ENCODE measurements at places on chromosomes 3 and 15.
A peak's percentile ranks its signal among the peaks of the same experiment; 100 is the strongest.

DNA sequence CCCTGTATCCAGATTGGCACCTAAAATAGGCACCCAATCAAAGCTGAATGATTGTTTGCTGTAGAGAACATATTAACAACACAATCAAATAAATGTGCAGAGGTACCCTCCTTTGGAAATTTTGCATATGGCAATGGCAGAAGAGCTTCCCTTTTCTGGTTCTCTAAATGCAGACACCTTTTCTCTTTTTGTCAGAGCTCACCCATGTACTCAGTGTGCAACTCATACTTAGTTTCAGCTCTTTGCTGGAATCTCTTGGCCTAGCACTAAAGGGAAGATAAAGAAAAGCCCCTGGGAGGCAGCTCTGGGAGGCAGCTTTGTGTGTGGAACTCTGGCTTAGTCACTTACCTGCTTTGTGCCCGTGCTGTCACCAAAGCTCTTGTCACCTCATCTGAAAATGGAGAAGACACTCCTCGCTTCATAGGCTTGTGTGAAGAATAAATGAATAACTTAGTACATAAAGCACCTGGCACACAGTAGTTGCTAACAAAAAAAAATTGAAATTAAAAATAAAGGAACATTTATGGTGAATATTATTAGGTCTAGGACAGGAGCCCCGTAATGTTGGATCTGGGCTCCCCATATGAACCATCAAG is 28.8 kb downstream of the ST6GAL1 start:
- no peak for DNase-seq

GRCh38 chr15:68229386-68230156 is at the start of gene CLN6:
Gene CLN6, minus strand, starts transcription at chr15:68229728. Its CDS starts 144 bp downstream, at chr15:68229584.
- peak; percentile 64 for DNase-seq

DNA sequence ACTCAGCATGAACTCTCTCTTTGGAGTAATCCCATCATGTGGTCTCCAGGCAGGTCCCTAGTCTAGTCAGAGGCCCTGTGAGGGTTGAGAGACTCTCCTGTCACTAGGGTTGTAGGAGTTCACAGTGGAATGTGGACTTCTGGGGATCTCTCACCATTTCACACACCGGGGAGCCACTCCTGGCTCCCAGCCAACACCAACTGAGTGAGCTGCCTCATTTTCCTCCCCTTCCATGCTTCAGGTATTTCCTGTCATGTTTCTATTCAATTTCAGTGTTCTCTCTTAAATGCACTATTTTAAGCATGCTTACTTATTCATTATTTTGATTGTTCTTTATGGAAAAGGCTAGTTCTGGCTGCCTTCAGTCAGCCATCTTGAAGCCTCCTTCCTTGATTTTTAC is 467.5 kb upstream of the ARL6 start:
- no peak for DNase-seq

DNA sequence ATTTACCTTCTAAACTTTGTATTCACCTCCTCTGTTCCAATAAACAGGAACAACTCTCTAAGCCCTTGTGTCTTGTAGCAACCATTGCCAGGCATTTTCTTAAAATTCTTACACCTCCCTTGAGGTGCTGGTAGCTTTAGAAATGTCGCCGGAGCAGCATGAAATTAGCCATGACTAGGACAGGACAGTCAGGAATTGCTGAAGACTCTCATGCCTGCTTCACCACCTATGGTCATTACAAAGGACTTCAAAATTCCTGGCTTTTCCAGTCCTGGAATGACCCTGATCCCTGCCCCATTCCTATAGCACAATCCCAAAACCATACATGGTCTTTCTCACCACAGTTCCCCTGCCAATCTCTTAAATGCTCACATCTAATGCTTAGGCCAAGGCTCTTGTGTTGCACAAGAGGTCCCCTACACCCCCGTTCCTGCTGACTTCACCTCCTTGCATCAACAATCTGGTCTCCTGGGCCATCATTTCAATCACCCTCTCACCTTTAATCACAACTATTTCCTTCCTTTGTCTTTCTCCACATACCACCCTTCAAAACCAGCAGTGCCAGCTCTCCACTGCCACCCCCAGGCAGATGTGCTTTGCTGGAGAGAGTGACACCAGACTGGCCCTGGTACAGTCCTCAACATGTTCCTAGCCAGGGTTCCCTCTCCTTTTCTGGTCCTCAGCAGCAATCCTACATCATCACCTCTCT is 113.2 kb upstream of the TJP1 start:
- DNase-seq: no peak

GRCh38 chr15:51751697-51752683 is 593 bp downstream of the TMOD2 start:
- no peak for DNase-seq

DNA sequence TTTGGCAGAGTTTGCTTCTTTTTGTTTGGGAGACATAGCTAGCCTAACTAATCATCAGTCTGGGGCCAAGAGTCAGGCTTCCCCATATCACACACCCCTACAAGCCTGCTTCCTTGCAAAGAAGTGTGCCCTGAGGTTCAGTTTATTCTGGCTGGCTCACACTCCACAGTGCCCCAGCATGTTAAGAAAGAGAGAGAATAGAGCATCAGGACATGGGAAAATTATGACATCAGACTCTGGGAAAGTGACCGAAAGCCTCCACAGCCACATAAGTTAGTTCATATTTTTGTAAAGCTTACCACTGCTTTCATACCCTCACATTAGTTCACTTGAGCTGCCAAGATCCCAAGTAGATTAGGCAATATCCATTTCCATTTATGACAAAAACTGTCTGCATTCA is 63.0 kb upstream of the CFAP161 start:
- no peak for DNase-seq

GRCh38 chr15:40511472-40512133 is 40.8 kb downstream of the CHST14 start:
- DNase-seq: no peak

DNA sequence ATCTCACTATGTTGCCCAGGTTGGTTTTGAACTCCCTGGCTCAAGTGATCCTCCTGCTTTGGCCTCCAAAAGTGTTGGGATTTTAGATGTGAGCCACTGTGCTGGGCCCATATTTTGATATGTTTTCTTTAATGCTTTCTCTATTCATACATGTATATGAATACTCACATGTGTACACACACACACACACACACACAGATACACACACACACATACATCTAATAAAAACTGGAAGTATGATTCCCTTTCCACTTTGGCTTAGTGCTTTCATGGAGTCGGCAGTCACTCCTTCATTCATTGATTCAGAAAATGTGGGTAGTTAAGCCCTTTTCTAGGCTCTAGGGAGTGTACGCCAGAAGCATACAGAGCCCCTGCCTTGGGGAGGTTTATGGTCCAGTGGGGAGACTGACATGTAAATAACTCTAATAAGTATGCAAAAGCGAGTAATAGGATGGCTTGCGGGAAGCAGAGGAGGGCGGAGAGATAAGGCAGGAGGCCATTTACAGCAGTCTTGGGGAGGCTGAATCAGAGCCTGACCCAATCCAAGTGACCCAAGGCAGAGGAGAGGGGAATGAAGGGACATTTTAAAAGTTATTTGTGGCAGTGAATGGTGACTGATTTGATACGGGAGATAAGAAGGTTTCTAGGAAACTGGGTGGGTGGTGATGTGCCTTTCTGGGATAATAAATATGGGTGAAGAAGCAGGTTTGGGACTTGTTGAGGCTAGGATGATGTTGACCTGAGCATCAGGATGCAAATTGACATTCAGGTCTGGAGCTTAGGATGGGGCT is 32.5 kb upstream of the TATDN2 start:
- DNase-seq: no peak

- no peak for DNase-seq
These were observed 311.9 kb downstream of the PLOD2 start for GRCh38 chr3:145849115-145849514.

- DNase-seq: no peak
These were observed 420.5 kb upstream of the NAALADL2 start for GRCh38 chr3:174438501-174439145.

GRCh38 chr3:151732861-151733260 is 866 bp upstream of the AADACL2 start:
- no peak for DNase-seq

DNA sequence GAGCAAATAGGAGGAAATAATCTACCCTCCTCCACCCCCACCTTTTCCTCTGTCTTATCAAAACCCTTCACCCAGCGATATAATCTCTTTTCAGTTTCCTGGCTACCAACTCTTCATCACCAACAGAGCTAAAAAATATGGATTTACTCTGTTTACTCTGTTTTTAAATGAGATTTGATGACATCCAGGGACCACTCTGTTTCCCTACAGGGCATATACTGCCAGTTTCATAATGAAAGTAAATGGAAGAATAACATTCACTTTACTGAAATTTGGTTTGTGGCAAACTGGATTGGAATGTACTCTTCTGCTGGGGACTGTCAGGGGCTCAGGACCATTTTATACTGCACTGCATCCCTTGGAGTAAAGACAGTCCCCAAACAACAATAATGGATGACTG is 80.1 kb upstream of the PTX3 start:
- no peak for DNase-seq

- no peak for DNase-seq
These were observed 58.7 kb downstream of the CHSY1 start for GRCh38 chr15:101193120-101193644.

- peak; percentile 71 for DNase-seq
These were observed 1.2 kb downstream of the PHLDB2 start for GRCh38 chr3:111859974-111860859.

DNA sequence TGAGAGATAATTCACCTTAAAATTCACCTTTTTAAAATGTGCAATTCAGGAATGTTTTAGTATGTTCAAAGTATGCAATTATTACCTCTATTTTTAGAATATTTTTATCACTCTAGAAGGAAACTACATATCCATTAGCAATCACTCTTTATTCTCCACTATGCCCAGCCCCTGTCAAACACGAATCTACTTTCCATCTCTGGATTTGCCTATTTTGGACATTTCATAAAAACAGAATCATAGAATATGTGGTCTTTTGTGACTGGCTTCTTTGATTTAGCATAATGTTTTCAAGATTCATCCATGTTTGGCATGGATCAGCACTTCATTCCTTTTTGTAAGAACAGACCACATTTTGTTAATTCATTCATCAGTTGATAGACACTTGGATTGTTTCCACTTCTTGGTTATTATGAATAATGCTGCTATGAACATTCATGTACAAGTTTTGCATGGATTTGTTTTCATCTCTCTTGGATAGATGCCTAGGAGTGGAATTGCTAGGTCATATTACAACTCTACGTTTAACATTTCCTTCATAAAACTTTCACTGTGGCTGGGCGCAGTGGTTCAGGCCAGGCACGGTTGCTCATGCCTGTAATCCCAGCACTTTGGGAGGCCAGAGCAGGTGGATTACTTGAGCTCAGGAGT is 12.7 kb downstream of the HMCES start:
- no peak for DNase-seq

GRCh38 chr3:128783774-128784173 is 57.8 kb downstream of the RAB7A start:
- DNase-seq: no peak

- DNase-seq: peak; percentile 88
These were observed at the start of gene GAP43 for GRCh38 chr3:115623044-115623868. Gene GAP43, plus strand, starts transcription at chr3:115623510. Its CDS starts 180 bp downstream, at chr3:115623690.

- DNase-seq: no peak
These were observed 8.6 kb downstream of the RGMA start for GRCh38 chr15:93080451-93080850.

DNA sequence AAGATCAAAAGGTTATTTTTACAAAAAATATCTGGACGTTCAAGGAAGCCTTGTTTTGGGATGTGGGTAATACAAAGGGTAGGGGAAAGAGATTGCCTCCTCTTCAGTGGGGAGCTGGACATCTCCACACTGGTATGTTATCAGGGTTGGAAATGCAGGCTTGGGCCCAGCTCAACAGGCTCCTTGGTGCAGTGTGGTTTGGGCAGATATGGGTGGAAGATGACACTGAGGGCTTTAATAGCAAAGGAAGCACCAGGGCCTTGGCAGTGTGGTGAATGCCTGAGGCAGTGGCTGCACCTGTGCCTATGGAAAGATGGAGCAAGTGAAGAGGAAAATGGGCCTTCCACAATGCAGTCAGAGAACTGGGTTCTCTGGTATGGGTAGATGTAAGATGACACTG is 11.2 kb upstream of the MED12L start:
- DNase-seq: no peak

DNA sequence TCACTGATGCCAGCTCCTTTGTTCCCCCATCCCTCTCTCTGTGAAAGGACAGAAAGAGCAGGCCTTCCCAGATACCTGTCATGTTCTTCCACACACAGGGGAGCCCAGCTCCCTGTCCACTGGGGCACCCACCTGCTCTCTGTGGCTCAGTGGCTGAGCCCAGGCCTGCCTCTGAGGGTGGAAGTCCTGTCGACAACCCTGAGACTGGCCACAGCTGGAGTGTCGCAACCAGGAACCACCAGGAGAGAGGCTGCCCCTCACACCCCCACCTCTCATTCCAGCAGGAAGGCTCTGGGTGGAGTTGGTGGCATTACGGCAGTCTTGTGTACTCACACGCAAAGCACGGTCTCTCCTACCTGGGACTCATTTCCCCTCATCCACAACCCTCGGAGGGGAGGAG is 66.3 kb downstream of the MEGF11 start:
- no peak for DNase-seq

DNA sequence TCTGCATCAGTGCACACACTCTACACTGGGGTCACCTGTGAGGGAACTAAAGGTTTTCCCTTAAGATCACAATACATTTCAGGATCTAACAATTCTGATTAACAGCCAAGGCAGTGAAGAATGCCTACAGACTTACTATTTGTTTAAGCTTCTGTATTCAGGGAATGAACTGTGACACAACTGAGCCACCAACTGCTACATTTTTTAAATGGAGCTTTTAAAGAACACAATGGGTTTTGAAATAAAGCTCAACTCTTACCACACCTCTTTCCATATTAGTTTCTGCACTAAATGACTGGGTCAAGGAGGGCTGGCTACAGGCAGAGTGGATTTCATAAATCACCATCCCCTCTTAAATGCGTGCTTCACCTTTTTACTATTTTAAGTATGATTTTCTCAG is 100.2 kb downstream of the TMCC1 start:
- DNase-seq: no peak

DNA sequence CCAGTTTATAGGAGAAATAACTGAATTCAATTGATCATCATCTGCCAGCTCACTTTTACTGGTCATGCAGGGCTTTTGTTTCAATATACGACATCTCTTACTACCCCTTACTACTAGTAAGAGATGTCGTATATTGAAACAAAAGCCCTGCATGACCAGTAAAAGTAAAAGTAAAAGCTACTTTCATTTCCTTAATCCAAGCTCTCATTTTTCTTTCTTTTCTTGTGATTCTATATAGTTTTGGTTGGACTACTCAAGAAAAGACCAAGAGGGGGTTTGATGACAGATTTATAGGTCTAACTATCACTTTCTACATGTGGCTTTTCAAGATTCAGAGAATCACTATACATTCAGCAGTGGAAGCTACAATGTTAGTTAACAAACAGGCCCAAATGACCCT is 1237.3 kb downstream of the ROBO2 start:
- DNase-seq: no peak

- DNase-seq: no peak
These were observed 49.4 kb downstream of the SYNM start for GRCh38 chr15:99154271-99154670.

- DNase-seq: no peak
These were observed 4.6 kb downstream of the CACNA1D start for GRCh38 chr3:53498806-53499641.

- DNase-seq: no peak
These were observed 32.2 kb upstream of the ACP3 start for GRCh38 chr3:132284781-132285619.

Measured in NCI-H1694 treated with DMSO at 0.1 percent for 48 hours (cell line).